BJ (cell line): ENCODE measurements at places on chromosomes 11 and 22. TPM values are rescaled to one million over a fixed set of nuclear protein-coding genes. Genes with fewer than 3 reads are reported as not detected.

RIMBP3C gene
- 0.06 and 0.11 TPM in 2 replicates for polyA plus RNA-seq

SMCO4 gene
- polyA plus RNA-seq: 11.9 and 12.8 TPM in 2 replicates

C11orf97 gene
- polyA plus RNA-seq: not detected in 2 replicates

GRCh38 chr22:29559030-29559429, 5.5 kb upstream of the THOC5 start:
- DNase-seq: no peak

DNA sequence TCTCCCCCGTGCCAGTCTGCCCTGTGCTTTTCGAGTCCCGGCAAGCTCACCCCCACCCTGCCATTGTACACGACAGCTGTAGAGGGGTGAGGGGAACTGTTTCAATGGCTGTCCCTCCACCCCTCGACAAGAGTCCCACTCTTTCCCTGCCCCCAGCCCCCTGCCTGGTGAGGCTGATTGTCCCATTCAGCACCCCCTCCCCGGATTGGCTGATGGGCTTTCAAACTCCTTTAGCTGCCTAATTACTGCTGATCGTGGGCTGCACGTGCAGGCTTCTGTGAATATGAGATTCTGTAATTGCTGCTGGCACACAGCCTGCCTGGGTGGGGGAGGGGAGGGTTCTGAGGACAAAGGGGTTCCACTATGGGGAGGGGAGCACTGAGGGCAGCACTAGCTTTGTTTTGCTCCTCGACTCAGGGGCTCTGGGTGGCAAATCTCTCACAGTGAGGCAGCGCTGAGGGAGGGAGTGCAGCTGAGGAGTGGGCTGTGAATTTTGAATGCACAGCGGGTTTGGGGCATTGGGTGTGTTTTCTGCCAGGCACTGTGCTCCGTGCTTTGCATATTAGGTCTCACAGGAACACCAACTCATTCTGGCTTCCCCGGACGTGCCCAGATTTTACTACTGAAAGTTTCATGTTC, 42.6 kb upstream of the ACCSL start:
- no peak for DNase-seq

- DNase-seq: no peak
Measured at GRCh38 chr22:17960011-17960410, 64.3 kb downstream of the MICAL3 start.

DNA sequence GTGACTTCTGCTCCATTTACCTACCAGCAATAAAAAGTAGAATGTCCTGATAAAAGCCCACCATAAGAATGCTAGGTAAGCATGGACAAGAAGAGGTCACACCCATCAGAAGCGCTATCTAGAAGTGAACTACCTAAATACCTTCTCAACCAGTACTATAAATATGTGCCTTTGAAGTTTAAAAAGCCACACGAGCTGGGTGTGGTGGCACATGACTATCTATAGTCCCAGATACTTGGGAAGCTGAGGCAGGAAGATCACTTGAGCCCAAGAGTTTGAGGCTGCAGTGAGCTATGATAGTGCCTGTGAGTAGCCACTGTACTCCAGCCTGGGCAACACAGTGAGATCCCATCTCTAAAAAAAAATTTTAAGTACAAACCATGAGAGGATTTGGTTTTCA, 66.7 kb downstream of the PACSIN2 start:
- DNase-seq: no peak

GRCh38 chr11:76564364-76564763, 106.2 kb downstream of the LRRC32 start:
- no peak for DNase-seq

DNA sequence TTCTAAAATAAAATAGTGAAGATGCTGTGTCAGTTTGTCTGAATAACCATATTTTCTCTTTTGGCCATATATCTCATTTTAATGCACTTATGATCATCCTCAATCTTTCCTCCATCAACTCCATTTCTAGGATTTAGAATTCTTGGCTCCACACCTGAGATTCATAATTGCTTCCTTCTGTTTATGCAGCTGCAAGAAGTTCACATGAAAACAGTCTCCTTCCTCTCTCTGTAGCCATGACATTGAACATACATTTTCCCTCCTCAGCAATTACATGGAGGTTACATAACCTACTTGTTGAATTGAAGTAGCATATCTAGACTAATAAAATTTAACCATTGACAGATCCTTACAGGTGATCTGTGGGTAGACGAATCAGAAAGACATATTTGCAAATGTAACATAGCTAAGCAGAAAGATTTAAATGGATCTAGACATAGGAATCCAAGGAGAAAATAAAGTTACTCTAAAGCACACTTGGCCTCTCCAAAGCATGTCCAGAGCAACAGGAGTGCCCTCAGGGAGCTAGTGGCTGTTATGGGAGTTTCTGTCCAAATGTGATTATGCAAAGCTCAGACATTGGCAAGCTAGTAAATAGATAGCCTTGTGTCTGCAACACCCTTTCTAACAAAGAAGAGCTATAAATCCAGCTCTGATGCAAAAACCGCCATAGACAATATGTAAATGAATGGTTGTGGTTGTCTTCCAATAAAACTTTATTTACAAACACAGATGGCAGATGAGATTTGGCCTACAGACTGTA, 119.9 kb upstream of the MPPED2 start:
- DNase-seq: no peak

GRCh38 chr11:70860888-70861287, 391.5 kb downstream of the SHANK2 start:
- no peak for DNase-seq

- DNase-seq: no peak
Measured at GRCh38 chr11:92259861-92260260, 35.2 kb downstream of the FAT3 start.

DNA sequence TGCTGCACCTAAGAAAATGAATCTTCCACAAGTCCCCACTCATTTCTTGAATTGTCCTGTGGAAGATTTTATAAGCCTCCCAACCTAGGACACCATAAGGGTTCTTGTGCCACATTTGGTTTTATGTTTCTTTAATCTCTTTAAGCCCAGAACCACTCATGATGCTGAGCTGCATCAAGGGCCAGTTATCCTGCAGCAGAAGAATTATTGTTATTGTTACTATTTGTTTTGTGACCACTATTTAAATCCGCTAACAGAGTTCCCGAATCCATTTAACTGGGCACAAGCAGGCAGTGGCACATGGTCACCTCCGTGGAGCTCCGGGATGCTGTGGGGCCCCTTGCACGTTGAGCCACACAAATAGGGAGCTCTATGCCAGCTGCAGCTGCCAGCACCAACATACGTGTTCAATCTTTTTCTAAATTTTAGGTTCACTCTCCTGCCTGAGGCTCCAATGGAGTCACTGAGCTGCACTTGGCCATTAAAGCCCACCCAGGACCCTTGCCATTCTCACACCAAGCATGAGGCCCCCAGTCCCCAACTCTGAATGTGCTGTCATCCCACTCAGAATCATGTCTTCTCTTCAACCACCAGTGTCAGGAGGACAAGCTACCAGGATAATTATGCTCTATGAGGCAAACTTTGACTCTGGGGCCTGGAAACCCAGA, 60.6 kb downstream of the DGCR2 start:
- DNase-seq: no peak

DNA sequence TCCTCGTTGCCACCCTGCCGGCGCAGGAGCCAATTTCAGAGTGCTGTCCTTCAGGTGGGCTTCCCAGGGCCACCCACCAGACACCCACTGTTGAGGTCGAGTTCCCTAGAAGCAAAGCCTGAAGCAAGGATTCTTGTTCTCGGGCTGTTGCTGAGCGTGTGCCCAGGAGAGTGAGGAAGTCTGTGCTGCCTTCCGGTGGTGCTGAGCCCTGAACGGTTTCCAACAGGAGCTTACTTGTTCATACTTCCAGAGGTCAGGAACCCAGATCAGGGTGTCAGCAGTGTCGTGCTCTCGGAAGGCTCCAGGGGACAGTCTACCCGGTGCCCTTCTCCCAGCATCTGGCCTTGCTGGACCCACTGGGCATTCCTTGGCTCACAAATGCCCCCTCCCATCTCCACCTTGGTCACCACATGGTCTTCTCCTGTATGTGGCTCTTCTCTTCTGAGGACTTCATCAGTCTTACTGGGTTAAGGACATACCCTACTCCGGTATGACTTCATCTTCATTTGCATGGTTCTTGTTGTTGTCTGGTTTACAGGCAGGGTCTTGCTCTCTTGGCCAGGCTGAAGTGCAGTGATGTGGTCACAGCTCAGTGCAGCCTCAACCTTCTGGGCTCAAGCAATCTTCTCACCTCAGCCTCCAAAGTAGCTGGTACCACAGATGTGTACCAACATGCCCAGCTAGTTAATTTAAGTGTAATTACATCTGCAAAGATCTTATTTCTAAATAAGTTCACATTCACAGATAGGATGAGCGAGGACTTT, 11.2 kb downstream of the SLC25A1 start:
- DNase-seq: no peak

GRCh38 chr11:6191742-6192141, 7.3 kb upstream of the OR52W1 start:
- DNase-seq: no peak

DNA sequence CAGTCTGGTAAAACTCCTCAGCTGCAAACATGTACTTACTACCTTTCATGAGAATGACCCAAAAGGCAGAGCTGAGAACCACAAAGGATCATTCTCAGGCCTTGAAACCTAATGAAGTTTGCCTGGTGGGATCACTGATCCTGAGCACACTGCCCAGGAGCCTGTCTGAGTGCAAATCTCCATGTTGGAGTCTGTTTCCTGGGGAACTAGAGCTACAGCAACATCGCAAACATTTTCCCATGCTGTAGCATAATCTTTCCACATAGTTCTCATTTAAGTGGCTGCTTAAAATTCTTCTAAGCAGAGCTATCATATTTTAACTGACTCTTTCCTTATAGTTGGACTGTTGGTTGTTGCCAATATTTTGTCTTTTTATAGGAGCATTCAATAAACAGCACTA, 58.5 kb downstream of the GUCY1A2 start:
- DNase-seq: peak; percentile 38

DNA sequence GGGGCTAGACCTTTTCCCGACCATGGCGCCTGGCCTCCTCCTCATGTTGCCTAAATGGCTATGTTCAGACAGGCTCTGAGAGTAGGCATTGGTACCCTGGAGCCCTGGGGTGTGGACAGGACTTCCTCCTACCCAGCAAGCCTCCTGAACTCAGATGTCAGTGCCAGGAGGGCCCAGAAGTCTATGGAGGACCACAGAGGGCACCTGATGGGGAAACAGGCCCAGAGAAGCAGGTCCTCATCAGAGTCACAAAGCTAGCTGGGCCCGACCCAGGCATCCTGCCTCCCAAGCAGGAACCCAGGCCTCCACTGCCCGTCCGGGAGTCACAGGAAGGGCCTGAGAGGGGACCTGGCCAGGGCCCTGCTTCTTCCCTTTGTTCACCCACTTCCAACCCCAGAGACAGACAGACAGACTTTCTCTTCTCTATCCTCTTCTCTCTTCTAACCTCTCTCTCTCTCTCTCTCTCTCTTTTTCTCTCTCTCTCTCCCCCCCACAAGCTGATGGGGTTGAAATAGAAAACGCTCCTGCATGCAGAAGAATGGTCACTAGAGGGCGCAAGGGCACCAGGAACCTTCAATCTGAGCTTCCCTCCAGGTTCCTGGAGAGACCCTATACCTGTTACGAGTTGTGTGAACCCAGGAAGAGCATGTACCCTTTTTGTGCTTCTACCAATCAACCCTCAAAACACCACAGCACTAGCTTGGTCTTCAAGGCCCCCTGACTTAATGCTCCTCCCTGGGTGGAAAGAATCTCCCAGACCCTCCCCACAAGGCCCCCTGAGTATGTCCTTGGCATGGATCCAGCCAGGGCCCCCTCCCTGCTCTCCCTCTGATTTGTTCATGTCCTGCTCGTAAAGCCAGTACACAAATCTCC, 27.1 kb downstream of the ARAP1 start:
- DNase-seq: no peak

DNA sequence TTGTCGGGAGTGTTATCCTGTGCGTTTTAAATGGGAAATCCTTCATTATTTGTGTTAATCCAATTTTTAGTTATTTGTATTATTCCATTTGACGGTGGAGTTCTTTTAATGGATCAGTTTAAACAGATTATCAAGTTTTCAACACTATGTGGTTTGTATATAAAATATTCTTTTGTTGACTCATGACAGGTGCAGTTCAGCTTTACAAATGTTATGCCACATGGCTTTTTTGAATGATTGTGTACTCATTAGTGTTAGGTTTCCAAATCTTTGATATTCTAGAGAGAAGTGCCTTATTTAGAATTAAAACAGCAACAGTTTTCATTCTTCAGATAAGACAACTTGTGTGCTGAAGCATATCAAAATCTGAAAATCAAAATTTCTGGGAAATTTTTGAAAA, 2.4 kb downstream of the JAM3 start:
- DNase-seq: no peak

DNA sequence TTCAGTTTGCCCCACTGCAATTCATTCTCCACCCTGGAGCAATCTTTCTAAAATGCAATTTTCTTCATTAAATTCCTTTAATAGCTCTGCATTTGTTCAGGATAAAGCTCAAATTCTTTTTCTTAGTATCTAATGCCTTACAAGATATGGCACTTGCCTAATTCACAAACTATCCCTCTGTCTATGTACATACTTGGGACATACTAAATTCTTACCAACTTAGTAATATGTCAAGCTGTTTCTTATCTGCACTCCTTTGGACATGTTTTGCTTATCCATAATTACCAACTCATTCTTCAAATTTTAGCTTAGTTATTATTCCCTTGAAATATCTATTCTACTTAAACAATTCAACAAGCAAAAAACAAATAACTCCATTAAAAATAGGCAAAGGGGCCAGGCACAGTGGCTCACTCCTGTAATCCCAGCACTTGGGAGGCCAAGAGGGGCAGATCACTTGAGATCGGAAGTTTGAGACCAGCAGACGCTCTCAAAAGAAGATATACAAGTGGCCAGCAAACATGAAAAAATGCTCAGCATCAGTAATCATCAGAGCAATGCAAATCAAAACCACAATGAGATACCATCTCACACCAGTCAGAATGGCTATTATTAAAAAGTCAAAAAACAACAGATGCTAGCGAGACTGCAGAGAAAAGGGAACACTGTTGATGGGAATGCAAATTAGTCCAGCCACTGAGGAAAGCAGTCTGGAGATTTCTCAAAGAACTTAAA, 96.9 kb downstream of the FAM76B start:
- DNase-seq: no peak

- DNase-seq: no peak
Measured at GRCh38 chr11:68264244-68264643, 7.5 kb downstream of the C11orf24 start.

DNA sequence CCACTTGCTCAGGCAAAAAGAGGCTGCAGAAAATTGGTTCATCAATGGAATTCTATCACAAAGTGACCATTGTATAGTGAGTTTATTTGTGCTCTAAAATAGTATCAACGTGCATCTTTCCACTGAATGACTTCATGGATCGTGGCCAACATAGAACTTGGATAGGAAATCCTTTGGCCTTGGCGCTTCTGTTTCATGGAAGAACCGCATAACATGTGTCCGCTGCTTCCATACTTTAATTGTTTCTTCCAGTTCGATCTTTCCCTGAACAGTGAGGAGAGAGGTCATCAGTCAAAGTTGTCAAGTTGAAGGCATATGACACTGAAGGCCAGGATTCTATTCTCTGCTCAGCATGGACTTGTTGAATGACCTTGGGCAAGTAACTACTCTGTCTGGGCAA, 4.5 kb downstream of the NDUFA6 start:
- DNase-seq: no peak

GRCh38 chr11:13644997-13645687, 23.3 kb upstream of the FAR1 start:
- DNase-seq: no peak

- no peak for DNase-seq
Measured at GRCh38 chr11:61082062-61082870, 20.0 kb upstream of the CD5 start.
